ENCODE measurements at places on chromosomes 5 and 9. TPM values are rescaled to one million over a fixed set of nuclear protein-coding genes. Genes with fewer than 3 reads are reported as not detected.

The TAF11L4 gene
- total RNA-seq: not detected

The COL23A1 gene
- total RNA-seq: 2.0 TPM

- no peaks in the 10 kb centered on the region for H3K36me3 ChIP-seq
- H3K4me1 ChIP-seq: no peaks in the 10 kb centered on the region
- H3K4me3 ChIP-seq: no peak overlapping the region
- no peak for DNase-seq
- H3K27me3 ChIP-seq: no peaks in the 10 kb centered on the region
Measured at GRCh38 chr5:88377705-88378656, 109.3 kb upstream of the TMEM161B start.

DNA sequence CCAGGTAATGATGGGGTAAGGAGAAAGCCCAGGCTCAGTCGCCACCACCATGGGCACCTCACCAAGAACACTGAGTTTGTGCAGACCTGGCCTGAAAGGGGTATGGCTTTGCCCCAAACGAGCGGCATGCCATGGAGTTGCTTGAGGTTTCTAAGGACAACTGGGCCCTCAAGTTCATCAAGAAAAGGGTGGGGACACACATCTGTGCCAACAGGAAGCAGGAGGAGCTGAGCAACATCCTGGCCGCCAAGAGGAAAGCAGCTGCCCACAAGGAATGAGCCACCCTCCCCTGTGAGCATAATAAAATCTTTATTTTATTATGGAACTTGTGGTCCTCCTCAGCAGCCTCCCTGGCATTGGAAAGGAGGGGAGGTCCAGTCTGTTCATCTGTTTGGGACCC lies 23.8 kb downstream of the CD14 start:
- no peaks in the 10 kb centered on the region for H3K27me3 ChIP-seq
- no peaks in the 10 kb centered on the region for H3K36me3 ChIP-seq
- H3K27ac ChIP-seq: peak overlapping the region; percentile 76
- no peak for DNase-seq
- peaks cover 18% of the 10 kb centered on the region for H3K4me1 ChIP-seq

- H3K36me3 ChIP-seq: no peaks in the 10 kb centered on the region
- DNase-seq: no peak
- H3K4me1 ChIP-seq: no peaks in the 10 kb centered on the region
- no peaks in the 10 kb centered on the region for H3K27me3 ChIP-seq
- H3K4me3 ChIP-seq: no peak overlapping the region
Measured at GRCh38 chr5:168874713-168875380, 295.7 kb upstream of the PANK3 start.

- H3K27ac ChIP-seq: no peak overlapping the region
- no peaks in the 10 kb centered on the region for H3K4me1 ChIP-seq
- no peaks in the 10 kb centered on the region for H3K36me3 ChIP-seq
- H3K4me3 ChIP-seq: no peak overlapping the region
Measured at GRCh38 chr5:108637134-108637533, 110.6 kb upstream of the FER start.

GRCh38 chr9:116320290-116320689 lies 166.7 kb downstream of the PAPPA start:
- no peaks in the 10 kb centered on the region for H3K36me3 ChIP-seq
- DNase-seq: no peak
- no peaks in the 10 kb centered on the region for H3K27me3 ChIP-seq
- no peaks in the 10 kb centered on the region for H3K4me1 ChIP-seq
- no peak overlapping the region for H3K27ac ChIP-seq
- no peak overlapping the region for H3K4me3 ChIP-seq

DNA sequence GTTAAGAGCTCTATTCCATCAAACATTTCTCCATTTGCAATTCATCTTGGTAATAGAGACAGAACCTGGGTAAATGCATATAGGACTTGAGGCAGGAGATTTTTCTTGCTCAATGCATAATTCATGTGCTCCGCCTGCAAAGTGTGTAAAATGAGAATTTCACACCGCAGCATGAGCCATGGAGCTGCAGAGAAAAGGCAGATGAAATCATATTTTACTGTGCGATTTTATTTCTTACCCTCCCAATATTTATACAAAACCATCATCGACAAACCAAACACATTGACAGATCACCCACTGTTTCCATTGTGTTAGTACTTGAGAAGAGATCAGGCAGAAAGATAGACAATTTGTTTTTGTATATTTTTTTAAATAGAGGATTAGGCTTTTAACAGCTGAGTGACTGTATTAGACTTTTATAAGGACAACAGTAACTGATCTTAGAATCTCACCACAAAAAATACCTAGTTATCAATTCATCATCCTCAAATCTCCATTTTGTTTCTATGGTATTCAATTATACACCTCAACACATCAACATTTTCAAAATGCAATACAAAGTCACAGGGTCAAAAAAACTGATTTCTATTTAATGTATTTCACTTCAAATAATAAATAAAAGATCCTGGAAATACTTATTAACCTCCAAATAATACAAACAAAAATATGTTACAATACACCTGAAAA lies 191.1 kb downstream of the AP3B1 start:
- peaks cover 23% of the 10 kb centered on the region for H3K36me3 ChIP-seq
- no peaks in the 10 kb centered on the region for H3K4me1 ChIP-seq
- DNase-seq: no peak
- no peaks in the 10 kb centered on the region for H3K27me3 ChIP-seq

DNA sequence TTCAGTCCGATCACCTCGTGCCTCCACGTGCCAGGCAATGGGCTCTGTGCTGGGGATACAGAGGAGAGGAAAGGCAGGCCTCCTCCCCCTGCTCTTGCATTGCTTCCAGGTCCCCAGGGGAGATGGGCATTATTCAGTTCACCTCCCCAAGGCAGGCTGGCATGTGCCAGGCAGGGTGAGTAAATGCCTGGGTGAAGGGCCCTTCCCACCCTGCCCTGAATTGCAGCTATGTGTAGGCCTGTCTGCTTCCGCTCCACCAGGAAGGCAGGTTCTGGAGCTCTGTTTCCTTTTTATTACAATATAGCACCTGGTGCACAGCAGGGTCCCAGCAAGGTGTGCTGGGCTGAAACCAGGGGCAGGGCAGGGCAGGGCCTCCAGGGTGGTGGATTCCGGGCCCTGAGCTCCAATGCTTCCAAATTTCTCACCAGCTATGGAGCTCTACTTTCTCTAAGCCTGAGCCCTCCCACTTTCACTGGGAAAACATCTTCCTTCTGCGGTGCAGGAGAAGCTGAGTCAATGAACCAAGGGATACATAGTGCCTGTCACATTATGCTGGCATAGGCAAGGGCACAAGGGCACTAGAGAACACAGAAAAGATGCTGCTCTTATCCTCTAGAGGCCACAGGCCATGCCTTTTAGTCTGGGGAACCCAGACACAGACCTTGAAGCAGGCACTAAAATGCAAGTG lies 42.0 kb downstream of the SHB start:
- no peaks in the 10 kb centered on the region for H3K27me3 ChIP-seq
- H3K36me3 ChIP-seq: no peaks in the 10 kb centered on the region
- peak overlapping the region; percentile 74 for H3K27ac ChIP-seq
- H3K4me3 ChIP-seq: no peak overlapping the region
- DNase-seq: no peak

GRCh38 chr9:36036780-36037548 lies at the start of gene RECK:
Gene RECK (plus strand): TSS chr9:36036913. CDS start chr9:36036999, 86 bp downstream.
- H3K36me3 ChIP-seq: no peaks in the 10 kb centered on the region
- peaks cover 34% of the 10 kb centered on the region for H3K4me1 ChIP-seq
- peak within 1 kb of the TSS; percentile 79 for H3K27ac ChIP-seq
- peak; percentile 94 for DNase-seq

- H3K27me3 ChIP-seq: no peaks in the 10 kb centered on the region
- DNase-seq: no peak
- H3K36me3 ChIP-seq: no peaks in the 10 kb centered on the region
- no peak overlapping the region for H3K27ac ChIP-seq
Measured at GRCh38 chr5:148191010-148191409, 11.8 kb upstream of the SPINK6 start.

- peak overlapping the region; percentile 92 for H3K27ac ChIP-seq
- H3K4me1 ChIP-seq: peaks cover 49% of the 10 kb centered on the region
- no peak overlapping the region for H3K4me3 ChIP-seq
- DNase-seq: no peak
- H3K27me3 ChIP-seq: no peaks in the 10 kb centered on the region
Measured at GRCh38 chr9:136105398-136106135, 10.5 kb upstream of the NACC2 start.

DNA sequence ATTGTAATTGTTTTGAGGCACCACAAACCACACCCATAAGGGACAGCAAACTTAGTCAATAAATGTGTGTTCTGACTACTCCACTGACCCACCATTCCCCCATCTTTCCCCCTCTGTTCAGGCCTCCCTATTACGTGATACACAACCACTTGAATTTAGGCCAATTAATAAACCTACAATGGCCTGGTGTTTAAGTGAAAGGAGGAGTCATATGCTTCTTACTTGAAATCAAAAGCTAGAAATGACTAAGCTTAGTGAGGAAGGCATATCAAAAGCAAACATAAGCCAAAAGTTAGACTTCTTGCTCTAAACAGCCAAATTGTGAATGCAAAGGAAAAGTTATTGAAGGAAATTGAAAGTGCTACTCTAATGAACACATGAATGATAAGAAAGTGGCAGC lies 14.6 kb downstream of the ZBTB43 start:
- H3K27me3 ChIP-seq: no peaks in the 10 kb centered on the region
- H3K4me1 ChIP-seq: no peaks in the 10 kb centered on the region
- H3K4me3 ChIP-seq: no peak overlapping the region
- no peak for DNase-seq
- H3K27ac ChIP-seq: no peak overlapping the region
- H3K36me3 ChIP-seq: peaks cover 15% of the 10 kb centered on the region

Measured in upper lobe of right lung (tissue), 1 donor.